ENCODE measurements at places on chromosomes 2 and 18. TPM values are rescaled to one million over a fixed set of nuclear protein-coding genes. Genes with fewer than 3 reads are reported as not detected.

Gene BCL11A
- total RNA-seq = 0.34 TPM

Gene GALNT13
- not detected for total RNA-seq

Gene FECH
- total RNA-seq = 54.9 TPM

Gene HSPE1
- 174 TPM for total RNA-seq

Gene GALNT3
- total RNA-seq = 53.0 TPM

Gene VRK2
- total RNA-seq = 22.4 TPM

Gene TGFA
- total RNA-seq = 0.15 TPM

Gene TNFRSF11A
- total RNA-seq = 1.7 TPM

Gene MOB4
- 30.3 TPM for total RNA-seq

Gene UGT1A4
- not detected for total RNA-seq

Gene ANKRD62
- under 0.01 TPM for total RNA-seq

Gene FBXO48
- 0.77 TPM for total RNA-seq

Gene G6PC2
- not detected for total RNA-seq

Gene SPEG
- total RNA-seq = 0.36 TPM

Gene SMYD5
- total RNA-seq = 23.6 TPM

Gene GALR1
- total RNA-seq = not detected

Gene RNF152
- total RNA-seq = 0.46 TPM

Gene RELCH
- 37.5 TPM for total RNA-seq

Gene MDH1B
- total RNA-seq = 1.4 TPM

Gene CHRNA1
- total RNA-seq = under 0.01 TPM

Gene CHST10
- 11.0 TPM for total RNA-seq

Gene ZNF892
- total RNA-seq = 6.7 TPM

Gene RAB6C
- total RNA-seq = not detected

Gene RETREG2
- total RNA-seq = 121 TPM

Gene ALPG
- total RNA-seq = not detected

Gene TMEM87B
- total RNA-seq = 27.6 TPM

Gene EFHD1
- total RNA-seq = 0.62 TPM

Gene ZSWIM2
- not detected for total RNA-seq

Gene GREB1
- total RNA-seq = 78.1 TPM
